ENCODE measurements at places on chromosomes 5 and 9.

DNA sequence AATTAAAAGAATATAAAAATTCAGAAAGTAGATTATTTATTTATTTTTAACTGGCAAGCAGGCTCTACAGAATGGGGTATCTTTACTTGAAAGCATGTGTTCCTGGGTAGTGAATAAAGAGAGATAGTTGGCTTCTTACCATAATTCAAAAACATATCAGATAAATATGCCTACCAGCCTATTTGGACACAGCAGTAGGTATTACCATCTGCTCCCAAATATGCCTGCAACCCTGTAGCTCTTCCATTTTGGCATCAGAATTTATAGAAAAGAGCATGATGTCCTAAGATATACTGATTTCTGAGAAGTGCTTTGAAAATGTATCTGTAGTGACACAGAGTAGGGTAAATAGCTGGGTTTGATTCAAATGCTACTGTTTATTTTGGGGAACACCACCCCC lies 1300.5 kb upstream of the DMAC1 start:
- no peaks in the 10 kb centered on the region for H3K4me1 ChIP-seq
- no peak for DNase-seq
- no peak overlapping the region for H3K27ac ChIP-seq
- H3K36me3 ChIP-seq = no peaks in the 10 kb centered on the region

- no peaks in the 10 kb centered on the region for H3K4me1 ChIP-seq
- no peaks in the 10 kb centered on the region for H3K27me3 ChIP-seq
- DNase-seq = no peak
- no peak overlapping the region for H3K4me3 ChIP-seq
- no peaks in the 10 kb centered on the region for H3K36me3 ChIP-seq
Observed at GRCh38 chr5:75553358-75553757, 41.7 kb downstream of the POLK start.

DNA sequence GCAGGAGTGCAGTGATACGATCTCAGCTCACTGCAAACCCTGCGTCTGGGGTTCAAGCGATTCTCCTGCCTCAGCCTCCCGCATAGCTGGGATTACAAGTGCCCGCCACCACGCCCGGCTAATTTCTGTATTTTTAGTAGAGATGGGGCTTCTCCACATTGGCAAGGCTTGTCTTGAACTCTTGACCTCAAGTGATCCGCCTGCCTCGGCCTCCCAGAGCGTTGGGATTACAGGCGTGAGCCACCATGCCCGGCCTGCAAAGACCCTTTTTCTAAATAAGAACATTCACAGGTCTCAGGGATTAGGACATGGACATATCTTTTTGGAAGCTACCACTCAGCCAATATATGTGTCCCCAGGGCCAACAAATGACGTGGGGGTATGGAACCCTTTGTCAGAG lies 49.6 kb upstream of the GFPT2 start:
- no peaks in the 10 kb centered on the region for H3K36me3 ChIP-seq
- H3K27ac ChIP-seq = no peak overlapping the region
- no peak for DNase-seq
- H3K27me3 ChIP-seq = no peaks in the 10 kb centered on the region
- no peak overlapping the region for H3K4me3 ChIP-seq
- no peaks in the 10 kb centered on the region for H3K4me1 ChIP-seq

- no peaks in the 10 kb centered on the region for H3K36me3 ChIP-seq
- H3K4me1 ChIP-seq = no peaks in the 10 kb centered on the region
- DNase-seq = no peak
- H3K27me3 ChIP-seq = no peaks in the 10 kb centered on the region
- no peak overlapping the region for H3K4me3 ChIP-seq
Observed at GRCh38 chr5:176405656-176406435, 10.5 kb downstream of the CLTB start.

- peaks cover under 1% of the 10 kb centered on the region for H3K4me1 ChIP-seq
- no peaks in the 10 kb centered on the region for H3K27me3 ChIP-seq
- H3K27ac ChIP-seq = no peak overlapping the region
- peak; percentile 58 for DNase-seq
Observed at GRCh38 chr9:109923471-109923760, 143.4 kb downstream of the PALM2AKAP2 start.

GRCh38 chr5:91183743-91184142 lies 199.4 kb downstream of the ARRDC3 start:
- H3K36me3 ChIP-seq = no peaks in the 10 kb centered on the region
- H3K27me3 ChIP-seq = no peaks in the 10 kb centered on the region
- H3K4me3 ChIP-seq = no peak overlapping the region
- H3K27ac ChIP-seq = no peak overlapping the region
- no peak for DNase-seq

DNA sequence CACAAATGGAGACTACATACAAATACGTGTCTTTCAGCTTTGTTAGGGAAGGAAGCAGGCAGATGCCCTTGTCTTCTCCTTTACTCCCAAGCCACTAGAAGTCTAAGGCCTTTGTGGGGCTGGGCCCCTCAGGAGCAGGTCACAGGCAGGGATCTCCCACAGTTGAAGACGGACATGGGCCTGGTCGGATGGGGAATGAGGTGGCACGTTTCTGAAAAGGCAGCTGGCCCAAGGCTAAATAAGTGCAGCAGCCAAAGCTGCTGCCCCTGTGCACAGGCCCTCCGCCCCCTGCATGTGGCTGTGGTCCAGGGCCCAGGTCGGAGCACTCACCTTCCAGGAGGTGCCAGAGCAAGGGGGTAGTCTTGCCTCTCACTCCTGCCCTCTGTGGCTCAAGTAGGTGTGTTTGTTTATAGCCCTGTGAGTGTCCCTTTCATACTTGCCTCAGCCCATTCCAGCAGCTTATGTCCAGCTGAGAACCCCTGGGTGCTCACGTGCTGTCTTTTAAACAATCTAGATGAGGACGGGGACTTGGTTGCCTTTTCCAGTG lies 1.8 kb downstream of the SQSTM1 start:
- no peaks in the 10 kb centered on the region for H3K27me3 ChIP-seq
- H3K4me1 ChIP-seq = peaks cover 53% of the 10 kb centered on the region
- peak overlapping the region; percentile 100 for H3K27ac ChIP-seq

DNA sequence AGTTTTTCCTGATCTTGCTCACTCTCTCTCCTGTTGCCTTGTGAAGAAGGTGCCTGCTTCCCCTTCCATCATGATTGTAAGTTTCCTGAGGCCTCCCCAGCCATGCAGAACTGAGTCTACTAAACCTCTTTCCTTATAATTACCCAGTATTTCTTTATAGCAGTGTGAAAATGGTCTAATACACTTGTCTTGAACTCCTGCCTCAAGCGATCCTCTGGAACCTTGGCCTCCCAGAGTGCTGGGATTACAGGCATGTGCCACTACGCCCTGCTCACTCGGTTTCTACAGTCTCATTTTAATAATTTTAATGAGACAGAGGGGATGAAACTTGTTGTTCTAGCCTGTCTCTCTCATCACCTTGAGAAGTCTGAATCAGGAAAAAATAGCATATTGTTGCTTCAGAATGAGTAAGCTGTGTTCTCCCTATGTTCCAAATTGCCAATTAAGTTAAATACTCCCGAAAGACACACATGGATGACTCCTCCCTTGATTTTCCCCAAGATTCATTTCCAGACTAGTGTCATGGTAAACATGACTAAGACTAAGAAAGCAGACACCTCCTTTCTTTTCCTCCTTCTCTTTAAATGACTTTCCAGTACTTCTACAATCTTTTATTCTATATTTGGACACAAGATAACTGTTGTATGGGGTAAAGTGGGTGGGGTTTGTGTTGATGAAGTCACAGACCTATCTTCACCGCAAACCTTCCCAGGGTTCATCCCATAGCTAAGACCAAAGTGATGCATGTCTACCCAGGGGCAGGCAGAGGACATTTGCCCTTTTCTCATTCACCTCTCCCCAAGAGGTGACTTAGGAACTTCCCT lies 7.8 kb upstream of the DNAJC18 start:
- H3K4me1 ChIP-seq = no peaks in the 10 kb centered on the region
- H3K36me3 ChIP-seq = no peaks in the 10 kb centered on the region
- no peak for DNase-seq
- H3K27ac ChIP-seq = no peak overlapping the region
- no peak overlapping the region for H3K4me3 ChIP-seq
- no peaks in the 10 kb centered on the region for H3K27me3 ChIP-seq

DNA sequence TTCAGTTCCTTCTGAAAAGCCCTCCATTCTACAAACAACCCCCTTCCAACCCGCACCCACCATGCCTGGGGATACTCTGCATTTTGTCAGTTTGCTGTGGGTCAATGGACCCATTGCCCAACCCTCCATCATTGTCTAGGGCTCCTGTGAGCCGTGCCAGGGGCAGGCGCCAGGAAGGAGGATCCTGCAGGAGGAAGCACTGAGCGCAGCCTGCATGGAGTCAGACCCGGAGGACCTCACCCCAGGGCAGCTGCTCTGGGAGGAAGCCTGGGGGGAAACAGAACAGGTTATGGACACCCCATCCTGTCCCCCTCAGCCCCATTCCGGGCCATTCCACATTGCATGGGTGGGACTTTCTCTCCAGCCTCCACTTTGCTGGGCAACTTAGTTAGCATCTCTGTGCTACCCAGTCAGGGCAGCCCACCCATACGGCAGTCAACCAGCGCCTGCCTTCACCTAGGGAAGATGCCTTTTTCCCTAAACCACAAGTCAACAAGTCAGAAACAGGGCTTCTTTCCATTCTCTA lies 48.6 kb upstream of the VDAC1 start:
- no peaks in the 10 kb centered on the region for H3K27me3 ChIP-seq
- H3K4me3 ChIP-seq = no peak overlapping the region
- no peaks in the 10 kb centered on the region for H3K36me3 ChIP-seq
- no peak overlapping the region for H3K27ac ChIP-seq

DNA sequence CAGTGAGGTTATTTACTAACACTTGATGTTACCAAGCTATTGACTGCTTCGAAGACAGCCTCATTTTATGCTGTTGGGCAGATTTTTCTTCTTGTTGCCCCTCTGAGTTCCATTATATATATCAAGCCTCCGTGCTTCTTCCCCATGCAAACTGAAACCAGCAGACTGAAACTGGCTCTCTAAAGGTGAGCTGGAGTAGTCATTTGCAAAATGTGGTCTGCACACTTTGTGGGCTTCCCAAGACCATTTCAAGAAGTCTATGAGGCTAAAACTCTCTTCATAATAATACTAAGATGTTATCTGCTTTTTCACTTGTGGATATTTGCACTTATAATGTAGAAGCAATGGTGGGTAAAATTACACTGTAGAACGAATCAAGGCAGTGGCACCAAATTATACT lies 13.9 kb downstream of the SLC36A1 start:
- no peak overlapping the region for H3K27ac ChIP-seq
- H3K36me3 ChIP-seq = no peaks in the 10 kb centered on the region
- no peaks in the 10 kb centered on the region for H3K4me1 ChIP-seq
- no peak for DNase-seq
- no peak overlapping the region for H3K4me3 ChIP-seq

DNA sequence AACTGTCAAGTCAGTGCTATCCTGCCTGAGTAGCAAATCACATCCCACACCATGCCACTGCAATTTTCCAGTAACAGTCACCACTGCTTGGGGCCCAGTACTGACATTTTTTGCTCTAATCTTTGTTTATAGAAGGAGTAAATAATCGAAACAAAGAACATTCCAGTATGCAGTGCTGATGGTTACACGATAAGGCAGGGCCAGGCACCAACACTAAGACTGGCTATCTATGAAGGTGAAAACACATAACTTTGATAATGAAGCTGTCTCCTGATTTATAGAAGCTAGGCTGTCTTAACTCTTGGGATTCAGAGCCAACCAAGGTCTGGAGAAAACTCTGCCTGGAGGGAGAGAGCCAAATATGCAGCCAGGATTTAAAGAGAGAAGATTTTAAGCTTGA lies 365.3 kb downstream of the BNC2 start:
- H3K4me1 ChIP-seq = no peaks in the 10 kb centered on the region
- H3K36me3 ChIP-seq = no peaks in the 10 kb centered on the region
- no peaks in the 10 kb centered on the region for H3K27me3 ChIP-seq
- H3K4me3 ChIP-seq = no peak overlapping the region
- H3K27ac ChIP-seq = no peak overlapping the region

DNA sequence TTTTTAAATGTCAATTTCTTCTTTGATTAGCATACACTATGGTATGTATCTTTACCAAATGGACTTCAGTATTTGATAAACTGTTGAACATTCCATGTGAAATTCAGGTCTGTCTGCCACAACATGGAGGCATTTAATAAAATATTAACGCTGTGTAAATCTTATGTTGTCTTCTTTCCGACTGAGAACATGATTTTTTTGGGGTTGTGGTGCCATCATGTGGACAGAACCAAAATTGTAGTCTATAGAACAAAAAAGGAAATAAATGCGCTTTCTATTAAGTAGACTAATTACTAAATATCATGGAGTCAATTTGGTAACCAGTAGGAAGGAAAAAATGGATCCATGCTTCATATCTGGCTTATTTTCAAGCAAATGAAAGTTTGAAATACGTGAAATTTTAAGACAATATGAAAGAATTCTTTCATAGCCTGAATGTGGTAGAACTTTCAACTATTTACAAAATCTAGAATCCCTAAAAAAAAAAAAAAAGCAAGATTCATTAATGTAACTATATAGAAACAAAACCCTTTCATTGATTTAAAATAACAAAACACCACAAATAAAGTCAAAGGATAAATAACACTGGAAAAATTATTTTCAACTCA lies 2.8 kb upstream of the PLK2 start:
- no peak overlapping the region for H3K4me3 ChIP-seq
- H3K36me3 ChIP-seq = no peaks in the 10 kb centered on the region
- H3K4me1 ChIP-seq = peaks cover 3% of the 10 kb centered on the region
- peak; percentile 79 for DNase-seq

GRCh38 chr5:141223112-141223783 lies at the start of gene PCDHB14:
PCDHB14 (plus strand) TSS chr5:141223343; CDS start chr5:141223506, 163 bp downstream.
- H3K4me1 ChIP-seq = no peaks in the 10 kb centered on the region
- no peak for DNase-seq
- no peaks in the 10 kb centered on the region for H3K36me3 ChIP-seq
- H3K27me3 ChIP-seq = no peaks in the 10 kb centered on the region
- peak within 1 kb of the TSS; percentile 44 for H3K4me3 ChIP-seq
- no peak within 1 kb of the TSS for H3K27ac ChIP-seq

- H3K4me3 ChIP-seq = no peak overlapping the region
- no peaks in the 10 kb centered on the region for H3K27me3 ChIP-seq
- H3K27ac ChIP-seq = peak overlapping the region; percentile 37
- no peaks in the 10 kb centered on the region for H3K36me3 ChIP-seq
Observed at GRCh38 chr5:74538206-74538661, 102.3 kb downstream of the ENC1 start.

GRCh38 chr5:157088342-157088990 lies 20.4 kb downstream of the HAVCR2 start:
- no peaks in the 10 kb centered on the region for H3K27me3 ChIP-seq
- H3K4me1 ChIP-seq = no peaks in the 10 kb centered on the region
- no peak overlapping the region for H3K4me3 ChIP-seq
- H3K27ac ChIP-seq = no peak overlapping the region
- no peak for DNase-seq
- H3K36me3 ChIP-seq = no peaks in the 10 kb centered on the region

GRCh38 chr9:32248189-32248712 lies 136.2 kb upstream of the ACO1 start:
- no peak for DNase-seq
- no peak overlapping the region for H3K27ac ChIP-seq
- H3K4me1 ChIP-seq = no peaks in the 10 kb centered on the region
- H3K27me3 ChIP-seq = no peaks in the 10 kb centered on the region

Data from kidney (tissue), 22 donors.